ENCODE measurements at places on chromosomes 12 and 14.

DNA sequence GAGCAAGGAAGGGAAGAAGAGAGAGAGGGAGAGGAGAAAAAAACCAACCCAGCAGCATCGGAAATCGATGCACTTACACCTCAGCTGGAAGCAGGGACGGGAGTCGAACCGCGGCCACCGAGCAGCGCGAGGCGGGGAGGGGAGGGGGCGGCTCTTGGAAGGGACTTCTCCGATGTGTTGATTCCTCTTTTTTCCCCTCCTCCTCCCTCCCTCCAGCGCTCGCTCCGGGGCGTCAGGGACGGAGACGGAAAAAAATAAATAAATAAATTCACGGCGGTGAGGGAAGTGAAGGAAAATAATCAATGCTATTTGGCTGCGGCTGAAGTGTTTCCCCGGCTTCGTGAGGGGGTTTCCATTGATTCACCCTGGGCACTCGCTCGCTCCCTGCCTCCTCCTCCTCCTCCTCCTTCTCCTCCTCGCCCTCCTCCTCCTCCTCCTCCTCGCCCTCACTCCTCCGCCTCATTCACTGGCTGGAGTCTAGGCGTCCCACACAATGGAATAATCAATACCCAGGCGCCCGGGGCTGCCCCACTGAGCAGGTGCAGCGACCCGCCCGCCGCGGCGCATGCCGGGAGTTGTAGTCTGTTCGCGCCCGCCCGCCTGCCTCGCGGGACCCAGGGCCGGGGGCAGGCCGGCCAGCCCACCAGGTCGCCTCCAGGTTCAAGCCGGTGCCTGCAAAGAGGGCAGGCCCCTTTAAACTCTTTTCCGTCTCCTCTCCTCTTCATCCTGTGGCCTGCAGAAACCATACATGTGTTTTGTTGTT lies at the start of gene ZFHX2:
Gene ZFHX2 (minus strand): TSS at position 500 of the 763 bp plus-strand sequence. CDS start 16,440 bp downstream, outside the sequence.
- DNase-seq = peak; percentile 85

DNA sequence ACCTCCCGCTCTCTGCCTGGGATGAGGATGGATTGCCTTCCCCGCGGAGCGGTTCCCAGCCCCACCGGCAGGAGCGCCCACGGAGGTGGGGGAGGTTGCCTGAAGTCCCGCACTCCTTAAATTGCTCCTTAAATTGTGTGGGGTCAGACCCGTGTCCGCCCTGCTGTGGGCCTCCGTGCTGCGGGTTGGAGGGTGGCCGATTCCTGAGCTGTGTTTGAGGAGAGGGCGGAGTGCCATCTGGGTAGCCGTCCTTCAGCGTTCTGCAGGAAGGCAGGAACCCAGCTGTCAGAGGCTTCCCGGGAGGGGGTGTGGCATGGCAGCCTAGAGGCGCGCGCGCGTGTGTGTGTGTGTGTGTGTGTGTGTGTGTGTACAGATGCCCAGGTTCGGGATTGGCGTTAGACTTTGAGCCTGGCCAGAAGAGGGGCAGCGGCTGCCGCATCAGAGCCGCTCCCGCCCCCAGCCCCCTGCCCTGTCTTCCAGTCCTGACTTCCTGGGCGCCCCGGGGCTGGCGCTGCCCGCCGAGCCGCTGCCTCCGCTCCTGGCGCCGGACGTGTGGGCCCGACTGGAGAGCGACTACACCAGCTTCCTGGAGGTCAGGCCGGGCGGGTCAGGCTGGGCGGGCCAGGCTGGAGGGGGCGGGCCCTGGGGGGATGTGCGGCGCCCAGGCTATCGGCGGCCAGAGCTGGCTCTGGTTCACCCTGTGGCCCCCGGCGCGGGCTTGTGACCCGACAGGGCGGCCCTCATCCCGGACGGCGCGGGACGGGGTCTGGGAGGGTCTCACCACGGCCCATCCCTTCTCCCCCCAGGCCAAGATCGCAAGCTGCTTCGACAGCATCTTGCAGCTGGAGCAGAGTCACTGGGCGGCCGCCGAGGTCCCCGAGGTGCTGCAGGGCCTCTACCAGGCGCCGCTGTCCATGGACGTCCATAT lies 9.2 kb downstream of the EXOC3L4 start:
- DNase-seq = no peak

DNA sequence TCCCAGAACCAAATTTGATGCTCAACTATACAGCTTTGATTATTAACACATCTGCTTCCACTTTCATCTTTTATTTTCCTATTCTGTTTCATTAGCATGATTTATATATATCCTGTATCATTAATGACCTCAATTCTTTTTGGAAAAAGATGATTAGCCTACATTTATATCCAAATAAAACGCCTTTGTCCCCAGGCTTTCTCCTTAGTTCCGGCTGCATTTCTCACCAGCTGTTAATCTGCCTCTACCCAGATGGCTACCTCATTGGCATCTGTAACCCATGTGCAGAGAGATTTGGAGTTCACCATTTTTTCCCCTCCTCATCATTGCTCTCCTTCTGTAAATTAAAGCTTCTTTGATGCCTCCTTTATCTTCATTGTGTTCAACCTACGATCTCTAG lies 336.8 kb upstream of the RGS6 start:
- DNase-seq = no peak

- no peak for DNase-seq
These were observed 26.1 kb upstream of the DIO3 start for GRCh38 chr14:101535232-101535631.

GRCh38 chr14:105494606-105494929 lies 3.5 kb downstream of the TEDC1 start:
- no peak for DNase-seq

GRCh38 chr12:4273652-4274395 lies at the start of gene CCND2:
Gene CCND2 (plus strand): TSS chr12:4273762. CDS start chr12:4274041, 279 bp downstream.
- peak; percentile 79 for DNase-seq

GRCh38 chr12:67742461-67742860 lies 93.9 kb downstream of the DYRK2 start:
- no peak for DNase-seq

- no peak for DNase-seq
These were observed 356 bp downstream of the OR4Q2 start for GRCh38 chr14:20002319-20002718.

DNA sequence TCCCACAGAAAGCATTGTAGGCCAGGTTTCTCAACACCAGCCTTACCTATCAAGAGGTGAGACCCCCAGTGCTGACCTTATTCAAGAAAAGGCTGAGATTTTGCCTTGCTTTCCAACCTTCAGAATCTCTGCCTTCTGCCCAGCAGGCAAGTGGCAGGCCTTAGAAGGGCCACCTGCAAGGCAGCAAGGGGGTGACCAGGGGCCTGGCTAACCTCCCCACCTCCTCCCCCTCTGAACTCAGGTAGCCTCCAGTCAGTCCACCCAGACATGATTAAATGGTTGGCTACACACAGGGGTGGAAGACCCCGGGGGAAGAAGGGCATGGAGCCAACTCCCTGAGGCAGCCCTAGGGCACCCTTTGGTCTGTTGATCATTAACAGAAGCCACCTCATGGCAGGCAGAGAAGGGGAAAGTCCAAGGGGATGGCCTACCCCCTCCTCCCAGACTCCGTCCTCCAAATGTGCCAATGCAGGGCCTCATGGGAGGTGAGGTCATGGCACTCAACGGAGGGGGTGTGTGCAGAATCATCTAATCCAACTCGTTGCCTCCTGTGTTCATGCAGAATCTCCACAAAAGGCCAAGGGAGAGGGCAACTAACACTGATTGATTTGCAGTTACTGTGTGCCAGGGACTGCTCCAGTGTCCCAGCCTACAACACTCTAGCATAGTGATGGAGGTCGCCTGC lies 8.5 kb downstream of the ZFP36L1 start:
- no peak for DNase-seq

GRCh38 chr12:123987022-123987421 lies 14.0 kb downstream of the ZNF664 start:
- DNase-seq = no peak
